ENCODE measurements at places on chromosomes 6 and 20. TPM values are rescaled to one million over a fixed set of nuclear protein-coding genes. Genes with fewer than 3 reads are reported as not detected.

MGME1 gene
- 10.2 TPM for total RNA-seq

EBF4 gene
- 19.5 TPM for total RNA-seq

MEP1A gene
- total RNA-seq, result not detected

DNA sequence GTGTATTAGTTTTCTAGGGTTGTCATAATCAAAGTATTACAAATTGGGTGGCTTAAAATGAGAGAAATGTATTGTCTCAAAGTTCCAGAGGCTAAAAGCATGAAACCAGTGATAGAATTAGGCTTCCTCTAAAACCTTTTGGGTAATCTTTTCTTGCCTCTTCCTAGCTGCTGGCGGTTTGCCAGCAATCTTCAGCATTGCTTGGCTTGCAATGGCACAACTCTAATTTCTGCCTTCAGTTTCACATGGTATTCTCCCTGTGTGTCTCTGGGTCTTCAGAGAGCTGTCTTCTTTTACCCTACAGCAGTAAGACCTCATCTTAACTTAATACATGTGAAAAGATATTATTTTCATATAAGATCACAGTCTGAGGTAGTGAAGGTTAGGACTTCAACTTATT is 479.1 kb upstream of the GJE1 start:
- DNase-seq, result no peak

- DNase-seq, result no peak
Measured at GRCh38 chr6:98215531-98215930, 618.8 kb upstream of the POU3F2 start.

GRCh38 chr20:3686867-3687321 is 5.1 kb upstream of the ADAM33 start:
- DNase-seq, result no peak

GRCh38 chr20:21301940-21302663 is 1.0 kb upstream of the XRN2 start:
- DNase-seq, result no peak

- DNase-seq, result no peak
Measured at GRCh38 chr6:115004982-115005381, 662.2 kb upstream of the HS3ST5 start.

CALHM6 gene
- 3.6 TPM for total RNA-seq

- DNase-seq, result no peak
Measured at GRCh38 chr6:127392301-127392700, 48.9 kb upstream of the ECHDC1 start.

- peak; percentile 62 for DNase-seq
Measured at GRCh38 chr6:167276772-167277533, 14.2 kb upstream of the UNC93A start.

DNA sequence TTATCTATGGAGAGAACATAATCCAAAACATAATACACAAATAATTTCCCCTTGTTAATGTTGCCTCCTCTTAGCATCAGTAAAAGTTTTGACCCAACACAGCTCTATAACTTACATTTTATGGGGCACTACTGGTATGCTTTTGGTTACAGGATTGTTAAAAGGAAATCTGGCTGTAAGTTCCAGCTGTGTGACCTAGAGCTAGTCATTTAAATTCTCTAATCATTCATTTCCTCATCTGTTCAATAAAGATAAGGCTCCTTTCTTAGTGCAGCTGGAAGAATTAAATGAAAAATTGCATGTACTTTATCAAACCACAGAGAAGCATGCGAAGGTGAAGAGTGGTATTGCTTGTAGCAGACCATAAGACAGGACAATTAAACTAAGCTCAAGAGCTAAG is 4.6 kb downstream of the SLC17A2 start:
- no peak for DNase-seq

LY6G6F gene
- not detected for total RNA-seq

TMEM200A gene
- 5.9 TPM for total RNA-seq

RNF182 gene
- 6.1 TPM for total RNA-seq

- peak; percentile 57 for DNase-seq
Measured at GRCh38 chr20:37381621-37382471, 35.9 kb downstream of the SRC start.

DNA sequence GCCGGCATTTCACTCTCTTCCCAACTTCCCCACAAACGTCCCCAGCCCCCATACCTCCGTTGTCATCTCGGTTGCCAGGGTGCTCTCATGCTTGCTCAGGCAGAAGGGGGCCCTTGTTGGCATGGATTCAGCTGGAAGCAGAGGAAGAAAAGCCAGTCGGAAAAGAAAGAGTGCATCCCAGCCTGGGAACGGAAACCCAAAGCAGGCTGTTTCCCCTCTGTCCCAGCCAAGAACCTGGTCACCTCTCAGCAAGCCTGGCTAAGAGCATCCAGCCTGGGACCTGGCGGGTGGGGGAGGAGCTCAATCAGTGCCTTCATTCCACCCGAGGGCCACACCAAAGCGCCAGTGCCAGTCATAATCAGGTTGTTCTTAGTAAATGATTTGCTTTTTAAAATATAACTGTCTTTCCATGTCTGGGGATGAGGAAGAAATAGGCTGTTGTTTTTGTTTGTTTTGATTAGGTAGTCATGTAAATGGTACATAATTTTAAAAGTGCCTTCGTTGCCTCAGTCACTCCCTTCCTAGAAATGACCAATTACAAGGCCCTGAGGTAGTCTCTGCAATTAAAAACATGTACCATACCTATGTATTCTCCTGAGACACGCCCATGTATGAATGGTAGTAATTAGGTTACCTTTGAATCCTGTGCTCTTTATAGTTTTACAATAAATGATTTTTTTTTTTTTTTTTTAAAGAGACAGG is 21.1 kb downstream of the CHMP4B start:
- DNase-seq, result no peak

GRCh38 chr20:3407040-3407770 is at the start of gene DNAAF9:
DNAAF9 (minus strand) TSS chr20:3407669; CDS start chr20:3407557, 112 bp downstream.
- DNase-seq, result peak; percentile 85

MAS1 gene
- total RNA-seq, result not detected

DNA sequence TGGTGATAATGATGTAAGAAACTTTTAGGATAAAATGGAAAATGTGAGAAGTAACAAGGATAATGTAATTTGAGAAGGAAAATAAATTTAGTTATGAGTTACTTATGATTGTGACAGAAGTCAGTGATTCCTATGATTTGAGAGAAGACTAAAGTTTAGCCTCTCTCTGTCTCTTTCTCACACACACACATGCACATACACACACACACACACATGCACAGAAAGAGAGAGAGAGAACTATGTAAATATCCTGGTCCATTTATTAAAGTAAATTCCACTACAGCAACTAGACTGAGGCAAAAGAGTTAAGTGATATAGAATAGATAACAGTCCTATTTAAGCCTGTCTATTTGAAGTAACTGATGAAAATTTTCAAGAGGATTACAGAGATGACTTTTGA is 375.2 kb downstream of the CD109 start:
- no peak for DNase-seq

DNA sequence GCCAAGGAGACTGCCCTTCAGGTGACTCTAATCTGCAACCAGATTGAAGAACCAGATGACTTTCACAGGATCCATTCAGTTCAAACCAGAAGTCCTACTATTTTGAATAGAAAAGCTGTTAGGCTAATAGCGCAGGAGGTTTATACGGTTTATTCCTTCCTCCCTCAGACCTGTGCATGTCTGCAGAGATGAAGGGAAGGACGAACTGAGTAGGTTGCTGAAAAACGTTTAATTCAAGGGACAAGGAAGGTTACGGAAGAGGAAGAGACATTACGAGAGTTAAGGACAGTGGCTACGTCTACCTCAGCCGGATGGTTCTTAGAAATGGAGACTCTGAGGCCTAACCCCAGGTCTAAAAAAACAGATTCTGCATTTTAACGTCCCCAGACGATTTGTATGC is 978 bp downstream of the AURKA start:
- no peak for DNase-seq

DNA sequence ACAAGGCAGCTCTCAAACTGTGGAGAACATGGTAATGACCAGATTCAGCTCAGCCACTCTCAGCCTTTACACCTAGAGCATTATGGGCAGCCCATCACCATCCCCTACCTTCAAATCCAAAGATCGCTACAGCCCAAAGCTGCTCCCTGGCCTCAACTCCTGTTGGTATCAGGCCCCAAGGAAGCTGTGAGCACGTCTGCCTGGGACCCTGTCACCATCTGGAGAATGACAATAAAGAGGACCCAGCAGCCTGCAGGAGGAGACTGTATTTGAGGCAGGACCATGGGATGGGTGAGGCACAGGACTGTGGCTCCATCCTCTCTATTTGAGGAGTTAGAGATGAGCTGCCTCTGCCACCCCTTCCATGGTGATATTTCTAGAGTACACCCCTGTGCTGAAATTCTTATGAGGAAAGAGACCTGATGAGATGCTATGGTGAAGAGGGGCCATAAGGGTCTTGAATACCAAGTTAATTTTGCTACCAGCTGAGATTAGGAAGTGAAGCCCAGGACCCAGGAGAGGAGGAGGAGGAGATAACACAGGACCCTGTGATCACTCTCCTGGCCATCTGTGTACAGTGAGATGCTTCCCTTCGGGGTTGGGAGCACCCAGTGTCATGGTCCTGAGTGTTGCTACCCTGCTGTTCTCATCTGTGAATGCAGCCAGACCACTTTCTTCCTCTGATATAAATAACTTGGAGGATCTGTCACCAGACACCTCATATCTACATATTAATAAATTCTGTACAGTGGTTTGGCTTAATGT is 19.6 kb upstream of the MICB start:
- DNase-seq, result no peak

- DNase-seq, result no peak
Measured at GRCh38 chr20:62624325-62624690, 18.0 kb upstream of the SLCO4A1 start.

RING1 gene
- total RNA-seq, result 42.0 TPM

XRN2 gene
- total RNA-seq, result 54.9 TPM

BACH2 gene
- total RNA-seq, result 4.9 TPM

SNX21 gene
- total RNA-seq, result 23.4 TPM

DNA sequence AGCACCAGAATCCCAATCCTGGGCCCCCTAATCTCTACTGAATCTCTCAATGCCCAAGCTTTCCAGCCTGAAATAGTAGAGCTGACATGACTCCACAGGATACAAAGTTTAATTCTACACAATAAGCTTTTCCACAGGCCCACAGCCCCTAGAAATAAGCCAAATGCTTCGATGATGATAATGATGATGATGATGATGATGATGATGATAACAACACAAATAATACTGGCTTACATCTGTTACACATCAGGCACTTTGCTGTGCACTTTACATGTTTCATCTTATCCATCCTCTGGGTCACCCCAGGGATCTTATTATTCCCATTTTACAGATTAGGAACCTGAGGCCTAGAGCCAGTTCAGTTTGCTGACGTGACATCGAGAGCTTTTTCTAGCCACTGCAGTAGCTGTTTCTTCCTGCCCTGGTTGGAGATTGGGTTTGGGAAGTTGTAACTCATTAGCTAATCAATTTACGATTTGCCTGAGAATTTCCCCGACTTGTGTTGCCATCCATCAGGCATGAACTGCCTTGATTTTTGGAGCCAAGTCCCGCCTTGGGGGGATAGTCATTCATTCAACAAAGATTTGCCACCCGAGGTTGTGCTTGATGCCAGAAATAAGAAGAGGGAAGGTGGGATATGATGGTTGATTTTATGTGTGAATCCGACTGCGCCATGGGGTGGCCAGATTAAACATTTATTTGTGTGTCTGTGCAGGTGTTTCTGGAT is 20.4 kb downstream of the KCNB1 start:
- DNase-seq, result no peak

DNA sequence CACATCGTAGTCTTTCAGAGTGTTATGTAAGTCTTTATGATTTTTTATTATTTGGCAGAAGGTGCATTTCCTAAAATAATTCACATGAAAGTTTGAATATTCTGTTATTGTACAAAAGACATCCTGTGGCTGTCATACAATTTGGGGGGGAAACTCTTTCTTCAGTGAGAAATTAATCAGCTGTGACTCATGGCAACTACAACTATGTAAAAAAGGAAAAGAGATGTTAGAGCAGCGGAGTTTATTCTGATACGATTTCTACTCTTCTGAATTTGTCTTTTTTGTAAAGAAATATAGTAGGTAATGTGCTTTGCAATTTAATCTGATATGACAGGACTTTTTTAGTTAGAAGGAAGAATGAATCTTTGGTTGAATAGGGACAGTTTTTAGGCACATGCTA is 14.2 kb downstream of the COL19A1 start:
- DNase-seq, result no peak

LY6G6C gene
- not detected for total RNA-seq

- DNase-seq, result no peak
Measured at GRCh38 chr6:41345901-41346300, 10.5 kb downstream of the NCR2 start.

IL17A gene
- not detected for total RNA-seq

SLC17A4 gene
- total RNA-seq, result not detected

GRCh38 chr6:79040083-79040482 is 38.0 kb downstream of the PHIP start:
- no peak for DNase-seq

DNA sequence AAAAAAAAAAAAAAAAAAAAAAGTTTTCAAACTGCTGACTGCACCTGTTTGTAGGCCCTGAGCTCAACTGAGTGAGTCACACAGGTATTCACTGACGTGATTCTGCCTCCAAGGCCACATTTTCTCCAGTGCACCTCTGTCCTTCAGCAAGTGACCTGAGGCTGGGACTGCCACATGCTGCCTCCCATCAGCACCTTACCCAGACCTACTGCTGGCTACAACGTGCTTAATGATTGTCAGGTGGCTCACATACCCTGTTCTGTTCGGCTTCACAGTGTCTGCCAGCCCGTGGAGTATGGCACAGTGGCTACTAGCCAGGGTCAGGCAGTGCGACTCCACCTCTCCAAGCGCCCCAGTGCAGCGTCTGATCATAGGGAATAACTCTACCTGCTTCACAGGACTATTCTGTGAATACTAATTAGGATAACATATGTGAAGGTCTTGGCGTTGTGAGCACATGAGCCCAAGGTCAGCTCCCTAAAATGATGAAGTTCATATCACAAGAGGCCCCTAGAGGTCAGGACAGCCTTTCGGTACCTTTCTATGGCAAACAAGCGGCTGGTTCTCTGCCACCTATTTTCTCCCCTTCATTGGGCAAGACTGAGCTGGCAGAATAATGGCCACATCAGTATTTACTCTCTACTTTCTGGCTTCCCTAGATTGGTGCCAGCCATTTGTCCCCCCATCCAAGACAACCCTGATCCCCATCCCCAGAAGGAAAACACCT is 28.1 kb downstream of the RIPOR3 start:
- no peak for DNase-seq

- DNase-seq, result no peak
Measured at GRCh38 chr20:56414842-56415765, 3.0 kb downstream of the CASS4 start.

TRDN gene
- total RNA-seq, result not detected

GRCh38 chr6:3687847-3688246 is 63.7 kb downstream of the PXDC1 start:
- no peak for DNase-seq

GRCh38 chr6:37282371-37282770 is 24.4 kb upstream of the TMEM217 start:
- no peak for DNase-seq

GRCh38 chr6:11139051-11139960 is 27.8 kb upstream of the ERVFRD-1 start:
- DNase-seq, result no peak

- no peak for DNase-seq
Measured at GRCh38 chr20:43426172-43426571, 31.5 kb upstream of the SRSF6 start.
